Hypothalamus (tissue), 51 donors: ENCODE measurements at places on chromosomes 3 and 15.

DNA sequence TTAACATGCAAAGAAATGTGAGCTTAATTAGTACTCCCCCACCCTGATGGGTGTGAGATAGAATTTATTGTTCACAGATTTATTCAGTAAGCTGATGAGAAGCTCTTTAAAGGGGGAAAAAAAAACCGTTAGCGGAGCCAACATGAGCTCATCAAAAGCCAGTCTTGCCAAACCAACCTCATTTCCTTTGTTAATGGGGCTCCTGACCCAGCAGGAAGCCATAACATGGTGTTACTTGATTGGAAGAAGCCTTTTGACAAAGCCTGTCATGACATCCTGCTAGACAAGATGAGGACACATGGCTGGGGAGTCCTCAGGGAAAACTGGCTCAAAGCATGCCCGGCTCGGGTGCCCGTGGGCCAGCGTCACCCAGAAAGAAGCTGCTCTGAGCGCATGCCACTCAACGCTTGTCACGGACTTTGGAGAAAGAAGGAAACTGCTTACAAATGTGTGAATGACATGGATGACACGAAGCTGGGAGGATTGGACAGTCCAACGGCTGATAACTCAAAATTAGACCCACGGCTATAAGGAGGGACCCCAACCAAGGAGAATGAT lies 64.6 kb downstream of the SLCO2A1 start:
- no peak for DNase-seq

DNA sequence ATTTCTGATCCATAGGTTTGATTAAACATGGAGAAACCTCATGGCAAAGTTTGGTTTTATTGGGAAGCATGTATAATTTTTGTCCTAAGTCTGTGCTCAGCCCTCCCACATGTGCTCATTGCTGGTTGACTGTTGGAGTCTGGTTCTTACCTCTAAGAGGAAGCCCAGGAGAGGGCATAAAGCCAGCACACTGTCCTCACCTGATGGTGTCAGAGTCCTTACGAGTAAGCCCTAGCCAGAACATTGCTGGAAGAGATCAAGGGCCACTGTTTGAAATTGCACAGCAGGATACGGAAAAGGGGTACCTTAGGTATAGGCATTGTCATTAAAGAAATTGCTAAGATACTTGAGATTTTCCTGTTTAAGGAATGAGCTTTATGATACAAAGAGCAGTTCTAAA lies 21.3 kb downstream of the MLH1 start:
- DNase-seq = no peak

DNA sequence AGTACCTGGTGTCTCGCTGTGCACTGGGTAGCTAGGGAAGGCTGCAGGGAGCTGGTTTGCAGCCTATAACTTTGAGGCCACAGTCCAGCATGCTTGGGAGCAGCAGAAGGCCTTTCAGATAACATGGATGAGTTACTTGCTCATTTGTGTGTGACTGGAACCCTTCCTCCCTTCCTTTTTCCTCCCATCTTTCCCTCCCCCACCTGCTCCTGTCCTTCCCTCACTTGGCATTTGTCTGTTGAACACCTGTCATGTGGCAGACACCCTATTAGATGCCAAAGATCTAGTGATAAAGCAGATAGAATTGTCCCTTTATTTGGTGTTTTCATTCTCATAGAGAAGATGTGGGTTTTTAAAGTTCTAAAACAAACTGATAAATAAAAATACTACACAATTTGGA lies 71.6 kb downstream of the LRTM1 start:
- no peak for DNase-seq

GRCh38 chr15:63466378-63467192 lies 37.8 kb upstream of the USP3 start:
- DNase-seq = no peak

GRCh38 chr3:190911382-190911781 lies 48.9 kb upstream of the GMNC start:
- DNase-seq = no peak

DNA sequence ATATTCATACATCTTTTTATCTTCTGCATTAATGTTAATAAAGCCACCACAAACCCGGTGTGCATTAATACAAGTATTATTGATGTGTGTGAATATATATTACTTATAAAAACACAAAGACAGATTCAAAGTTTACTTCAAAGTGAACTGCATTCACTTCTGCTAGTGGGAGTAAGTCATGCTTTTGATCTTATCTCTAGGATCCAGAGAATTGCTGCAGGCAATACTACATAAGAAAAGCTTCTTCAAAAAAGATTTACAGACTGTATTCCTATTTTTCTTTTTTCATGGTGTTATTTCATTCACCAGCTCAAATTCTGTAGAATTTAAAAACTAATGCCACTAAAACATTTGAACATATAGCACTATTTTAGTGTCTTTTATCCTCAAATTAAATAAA lies 87.5 kb upstream of the CBLB start:
- no peak for DNase-seq

DNA sequence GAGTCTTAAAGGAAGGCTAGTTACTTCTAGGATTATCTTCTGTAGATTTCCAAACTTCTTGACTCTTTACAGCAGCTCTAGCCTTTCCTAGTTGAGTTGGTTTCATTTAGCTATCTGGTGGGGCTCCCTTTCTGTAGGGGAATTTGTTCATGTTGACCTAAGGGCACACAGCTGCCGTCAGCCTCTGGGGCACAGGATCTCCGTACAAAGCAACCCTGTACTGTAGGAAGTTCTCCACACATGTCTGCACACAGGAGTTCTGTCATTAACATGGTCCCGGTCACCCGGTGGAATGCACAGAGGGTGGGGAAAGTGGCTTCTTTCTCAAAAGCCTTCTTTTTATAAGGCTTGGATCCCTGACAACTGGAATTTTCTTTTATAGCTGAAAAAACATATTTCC lies 88.7 kb upstream of the TNIK start:
- no peak for DNase-seq

GRCh38 chr15:30962659-30963058 lies 28.8 kb downstream of the MTMR10 start:
- no peak for DNase-seq

GRCh38 chr15:66721501-66721937 lies 19.5 kb downstream of the SMAD6 start:
- no peak for DNase-seq

GRCh38 chr3:197592361-197593045 lies 36.7 kb upstream of the BDH1 start:
- DNase-seq = no peak

DNA sequence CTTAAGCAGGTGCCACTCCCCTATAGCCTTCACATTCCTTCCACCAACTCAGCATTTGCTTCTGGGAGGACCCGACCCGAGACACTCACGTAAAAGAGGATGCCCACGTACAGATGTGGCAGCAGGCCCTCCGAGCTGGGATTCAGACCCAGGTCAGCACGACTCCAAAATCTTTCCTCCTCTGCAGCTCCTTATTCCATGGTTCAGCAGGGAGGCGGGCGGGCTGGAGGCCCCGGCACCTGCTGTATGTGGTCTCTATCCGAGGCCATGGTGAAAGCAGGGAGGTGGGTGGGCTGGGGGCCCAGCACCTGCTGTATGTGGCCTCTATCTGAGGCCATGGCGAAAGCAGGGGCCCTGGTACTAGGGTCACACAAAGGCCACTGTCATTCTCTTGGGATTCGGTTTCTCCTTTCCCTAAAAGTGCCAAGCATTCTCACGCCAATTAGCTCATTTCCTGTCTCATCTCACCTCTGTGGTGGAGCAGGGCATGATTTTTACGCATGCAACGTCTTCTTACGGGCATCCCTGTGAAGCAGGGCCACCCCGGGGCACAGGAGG lies 5.9 kb upstream of the MUC4 start:
- no peak for DNase-seq

DNA sequence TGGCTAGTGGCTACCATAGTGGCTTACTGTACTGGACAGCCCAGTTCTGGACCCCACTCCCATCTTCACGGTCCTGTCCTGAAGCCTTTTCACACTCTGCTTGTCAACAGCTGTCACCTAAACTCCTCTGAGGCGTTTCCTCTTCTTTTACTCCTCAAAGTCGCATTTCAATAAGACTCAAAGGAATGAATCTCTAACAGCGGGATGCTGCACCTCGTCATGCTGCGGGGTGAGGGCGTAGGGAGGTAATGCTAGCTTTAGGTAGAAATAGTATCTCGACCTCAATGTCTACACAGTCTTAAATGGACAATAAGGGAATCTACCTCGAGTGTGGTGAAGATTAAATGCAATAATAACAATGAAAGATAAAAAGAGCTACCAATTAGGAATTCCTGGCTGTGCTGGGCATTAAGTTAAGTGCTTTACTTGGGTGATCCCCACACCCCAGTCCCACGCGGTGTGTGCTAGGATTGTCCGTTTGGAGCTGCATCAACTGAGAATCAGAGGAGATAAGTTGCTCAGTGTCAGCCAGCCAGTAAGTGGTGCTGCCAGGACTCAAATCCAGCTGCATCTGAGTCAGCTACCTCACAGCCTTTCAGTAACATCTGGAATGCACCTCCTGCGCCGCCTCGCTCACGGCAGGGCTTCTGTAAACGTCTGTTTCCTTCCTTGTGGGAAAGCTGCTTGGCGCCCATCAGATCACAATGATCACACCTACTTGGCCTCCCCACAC lies 14.0 kb downstream of the PLA2G4D start:
- no peak for DNase-seq

GRCh38 chr3:137582484-137582883 lies 181.6 kb upstream of the SOX14 start:
- no peak for DNase-seq

DNA sequence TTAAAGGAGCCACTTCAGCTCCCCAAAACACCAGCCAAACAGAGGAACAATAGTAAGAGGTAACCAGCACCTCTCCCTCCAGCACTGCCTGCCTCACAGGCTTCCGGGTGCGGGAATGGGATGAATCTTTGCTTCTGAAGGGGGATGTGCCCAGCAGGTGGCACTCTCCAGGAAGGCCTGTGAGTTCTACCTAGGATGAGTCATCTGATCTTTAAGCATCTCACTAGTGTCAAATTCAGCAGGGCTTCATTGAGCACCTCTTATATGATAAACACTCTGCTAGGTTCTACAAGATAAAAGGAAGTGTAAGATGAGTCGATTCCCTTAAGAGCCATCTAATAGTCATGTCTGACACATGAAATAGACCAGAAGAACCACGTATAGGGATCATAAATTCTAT lies 237.4 kb upstream of the UMPS start:
- no peak for DNase-seq

DNA sequence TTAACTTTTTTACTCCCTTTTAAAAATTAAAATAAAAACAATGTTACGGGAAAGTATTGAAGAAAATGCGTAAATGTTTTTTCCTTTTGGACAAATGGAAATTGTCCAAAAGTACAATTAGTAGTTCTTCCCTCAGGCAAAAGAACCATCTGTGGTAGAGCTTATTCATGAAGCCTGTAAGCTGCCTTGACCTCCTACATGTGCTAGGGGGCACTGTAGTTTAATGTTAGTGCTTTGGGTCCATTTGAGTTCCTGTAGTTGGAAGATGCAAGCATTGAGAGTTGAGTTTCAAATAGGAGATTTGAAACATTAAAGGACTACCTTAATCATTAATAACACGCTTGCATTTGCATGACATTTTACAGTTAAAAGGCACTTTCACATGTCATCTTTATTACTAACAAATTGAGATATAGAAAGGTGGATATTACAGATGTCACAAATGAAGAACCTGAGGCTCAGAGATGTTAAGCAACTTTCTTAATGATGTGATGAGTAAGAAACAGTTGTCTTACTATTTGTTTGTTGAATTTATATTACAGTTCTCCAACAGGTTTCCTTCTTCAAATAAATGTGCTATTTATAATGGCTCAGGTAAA lies 1.8 kb upstream of the ZNF385D start:
- no peak for DNase-seq

DNA sequence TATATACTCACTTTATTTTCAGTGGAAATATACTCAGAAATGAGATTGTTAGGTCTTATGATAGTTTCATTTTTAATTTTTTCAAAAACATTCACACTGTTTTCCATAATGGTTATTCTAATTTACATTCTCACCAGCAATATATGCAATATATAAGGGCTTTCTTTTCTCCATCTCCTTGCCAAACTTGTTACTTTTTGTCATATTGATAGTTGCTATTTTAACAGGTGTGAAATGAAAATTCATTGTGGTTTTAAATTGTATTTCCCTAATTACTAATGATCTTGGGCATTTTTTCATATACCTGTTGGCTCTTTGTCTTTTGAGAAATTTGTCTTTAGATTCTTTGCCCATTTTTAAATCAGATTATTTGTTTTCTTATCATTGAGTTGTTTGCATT lies 325.2 kb downstream of the DIPK2A start:
- DNase-seq = no peak

DNA sequence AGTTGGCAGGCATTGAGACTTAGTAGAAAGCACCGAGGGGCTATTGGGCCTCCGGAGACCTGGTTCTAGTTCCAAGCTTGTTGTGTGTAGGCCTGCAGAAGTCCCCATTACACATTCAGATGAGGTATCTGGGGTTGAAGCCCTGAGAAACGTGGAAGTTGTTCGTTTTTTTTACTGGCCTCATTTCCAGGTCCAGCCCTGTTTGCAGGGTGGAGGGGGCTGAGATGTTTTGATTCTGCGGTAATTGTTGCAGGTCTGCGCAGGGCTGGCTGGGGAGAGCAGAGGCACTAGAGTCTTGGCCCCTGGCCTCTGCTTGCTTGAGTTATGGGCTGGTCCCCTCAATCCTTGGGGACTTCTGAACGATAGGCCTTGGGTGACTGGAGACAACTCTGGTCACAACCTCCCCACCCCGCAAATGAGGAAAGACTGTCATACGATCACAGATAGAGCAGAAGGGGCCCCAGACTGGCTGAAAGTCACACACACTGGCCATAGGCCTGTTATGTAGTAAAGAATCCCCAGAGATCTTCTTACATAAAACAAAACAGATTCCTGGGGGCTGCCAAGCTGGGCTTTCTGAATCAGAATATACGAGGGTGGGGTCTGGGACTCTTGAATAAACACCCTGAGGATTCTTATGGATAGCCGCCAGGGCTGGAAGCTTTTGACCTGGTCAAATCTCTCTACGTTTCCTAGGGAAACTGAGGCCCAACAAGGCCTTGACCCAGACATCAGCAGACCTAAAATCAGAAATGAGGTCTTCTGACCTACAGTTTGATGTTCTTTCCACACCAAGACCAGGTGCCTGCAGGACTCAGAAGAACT lies 15.6 kb downstream of the KBTBD13 start:
- no peak for DNase-seq

DNA sequence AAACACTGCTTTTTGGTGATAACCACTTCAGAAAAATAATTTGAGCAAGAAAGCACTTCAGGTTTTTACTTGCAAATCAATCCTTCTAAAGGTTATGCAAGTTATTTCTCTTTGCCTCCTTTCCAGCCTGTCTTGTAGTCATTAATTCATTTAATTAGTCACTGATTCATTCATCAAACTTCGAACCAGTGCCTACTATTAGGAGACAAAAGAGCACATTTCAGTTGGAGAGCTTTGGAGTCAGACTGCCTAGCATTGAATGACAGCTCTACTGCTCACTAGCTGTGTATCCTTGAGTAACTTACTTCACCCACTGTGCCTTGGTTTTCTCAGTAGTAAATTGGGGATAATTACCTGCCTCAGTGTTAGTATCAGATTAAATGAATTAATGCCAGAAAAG lies 14.9 kb upstream of the LRRC58 start:
- no peak for DNase-seq

GRCh38 chr3:73808862-73809509 lies 184.2 kb upstream of the PDZRN3 start:
- DNase-seq = no peak

- no peak for DNase-seq
These were observed 732.4 kb upstream of the DPPA4 start for GRCh38 chr3:110069761-110070160.

- no peak for DNase-seq
These were observed 51.0 kb downstream of the DPPA2 start for GRCh38 chr3:109265295-109265694.
